ENCODE measurements at places on chromosomes 12 and 14. TPM values are rescaled to one million over a fixed set of nuclear protein-coding genes. Genes with fewer than 3 reads are reported as not detected.

FGF6 gene
- not detected for total RNA-seq

DNA sequence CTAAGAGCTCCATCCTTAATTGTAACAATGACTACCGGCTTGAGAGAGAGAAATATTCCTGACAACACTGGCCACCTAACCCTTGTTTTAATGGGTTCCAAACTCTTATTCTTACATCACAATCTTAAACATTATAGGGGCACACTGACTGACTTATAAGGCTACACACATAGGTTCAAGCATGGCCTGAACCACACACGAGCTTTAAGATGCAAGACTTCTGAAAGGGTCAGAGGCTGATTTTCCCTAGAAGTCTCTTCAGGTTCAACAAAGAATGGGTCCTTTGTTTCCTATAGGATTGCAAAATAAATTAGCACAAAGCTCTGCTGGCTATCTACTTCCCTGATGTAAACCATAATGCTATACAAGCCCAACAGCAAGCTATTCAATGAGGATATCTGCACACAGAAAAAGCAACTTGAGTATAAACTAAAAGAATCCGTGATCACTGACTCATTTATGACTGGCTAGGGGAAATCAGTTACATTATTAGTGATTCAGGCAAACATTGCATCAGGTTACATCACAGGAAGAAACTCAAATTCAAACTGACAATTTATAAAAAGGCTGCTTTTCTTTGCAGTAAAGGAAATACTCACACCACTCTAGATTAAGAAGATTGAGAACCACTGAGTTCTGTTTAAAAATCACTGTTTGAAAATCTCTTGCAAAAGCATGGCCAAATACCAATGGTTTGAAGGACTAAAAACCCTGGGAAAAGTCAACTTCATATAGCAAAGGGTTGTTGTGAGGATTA lies 8.5 kb downstream of the BTG1 start:
- H3K4me1 ChIP-seq: peaks cover 82% of the 10 kb centered on the region
- no peak for DNase-seq
- peak overlapping the region; percentile 67 for H3K27ac ChIP-seq
- H3K4me3 ChIP-seq: peak overlapping the region; percentile 83

KRT75 gene
- total RNA-seq: 14.6 TPM

DNA sequence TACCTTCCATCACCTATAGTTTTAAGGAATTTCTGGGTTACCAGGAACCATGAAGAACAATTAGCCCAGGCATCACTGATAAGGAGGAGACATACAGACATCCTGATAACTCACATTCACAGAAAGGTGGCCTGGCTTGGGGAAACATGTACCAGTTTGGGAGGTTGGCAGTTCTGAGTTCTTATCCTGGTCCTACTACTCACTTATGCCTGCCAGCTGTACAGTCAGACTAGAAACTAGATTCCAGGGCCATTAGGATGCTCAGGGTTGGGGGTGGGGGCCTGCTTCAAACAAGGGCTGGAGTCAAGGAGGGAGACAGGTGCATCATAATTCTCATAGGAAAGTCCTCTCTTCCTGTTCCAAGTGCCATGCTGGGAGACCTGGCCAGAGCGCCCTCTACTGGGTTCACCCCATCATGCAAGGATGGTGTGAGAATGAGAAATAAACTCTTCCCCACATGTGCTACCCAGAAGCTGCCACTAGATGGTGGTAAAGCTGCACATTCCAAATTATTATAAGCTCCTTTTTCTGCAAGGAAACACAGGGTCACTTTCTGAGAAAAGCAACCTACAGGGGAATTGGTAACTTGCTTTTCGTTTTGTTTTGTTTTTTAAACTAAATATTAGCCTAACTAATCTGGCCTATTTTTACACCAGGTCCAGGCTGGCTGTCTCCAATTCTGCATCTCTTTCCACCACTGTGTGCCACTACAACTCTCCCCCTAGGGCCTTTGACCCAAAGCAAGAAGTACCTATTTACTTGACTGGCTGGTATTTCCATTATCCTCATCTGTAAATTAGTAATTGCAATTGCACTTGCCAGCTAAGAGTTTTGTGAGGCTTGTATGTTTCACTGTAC lies 14.5 kb downstream of the OAS2 start:
- H3K4me1 ChIP-seq: no peaks in the 10 kb centered on the region
- H3K4me3 ChIP-seq: no peak overlapping the region
- peaks cover 16% of the 10 kb centered on the region for H3K36me3 ChIP-seq
- peak; percentile 70 for DNase-seq

PTHLH gene
- 1.1 TPM for total RNA-seq

GRCh38 chr12:68962877-68963855 lies 30.2 kb upstream of the CPM start:
- no peak overlapping the region for H3K4me3 ChIP-seq
- no peaks in the 10 kb centered on the region for H3K27me3 ChIP-seq
- H3K36me3 ChIP-seq: no peaks in the 10 kb centered on the region
- DNase-seq: no peak
- peaks cover 16% of the 10 kb centered on the region for H3K4me1 ChIP-seq

ZCCHC8 gene
- total RNA-seq: 49.7 TPM

APEX1 gene
- 133 TPM for total RNA-seq

MMP17 gene
- 10.1 TPM for total RNA-seq

SLCO1A2 gene
- total RNA-seq: not detected

EGLN3 gene
- total RNA-seq: 72.3 TPM

ST8SIA1 gene
- 18.0 TPM for total RNA-seq

RNASE7 gene
- total RNA-seq: 46.9 TPM

DNA sequence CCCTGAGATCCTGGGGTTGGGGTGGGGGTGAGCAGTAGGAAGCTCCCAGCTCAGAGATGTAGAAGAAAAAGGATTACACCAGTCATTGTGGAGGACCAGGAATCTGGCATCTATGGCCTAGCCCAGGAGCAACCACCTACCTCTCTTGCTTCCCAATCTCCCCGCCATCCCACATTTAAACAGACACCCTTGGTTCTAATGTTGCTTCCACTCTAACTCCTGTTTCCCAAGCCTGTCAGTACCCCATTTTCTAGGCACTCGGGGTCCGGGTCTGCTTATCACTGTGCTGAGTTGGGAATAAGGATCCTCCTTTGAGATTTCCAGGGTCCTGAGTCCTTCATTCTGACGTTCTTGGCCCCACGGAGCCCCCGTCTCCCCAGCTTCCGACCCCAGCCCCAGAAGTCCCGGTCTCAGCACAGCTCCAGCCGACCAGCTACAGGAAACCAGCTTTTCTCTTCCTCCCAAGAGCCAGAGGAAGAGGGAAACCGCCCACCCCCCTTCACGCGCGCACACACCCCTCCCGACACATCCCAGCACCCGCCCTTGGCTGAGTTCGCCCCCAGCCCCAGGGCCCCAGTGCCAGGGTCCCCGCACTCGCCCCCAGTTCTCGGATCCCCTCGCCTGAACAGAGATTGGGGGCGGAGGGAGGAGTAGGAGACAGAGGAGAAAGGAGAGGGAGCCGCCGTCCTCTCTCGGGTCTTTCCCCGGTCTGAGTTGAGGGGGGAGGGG lies 1.2 kb downstream of the ITGA5 start:
- peak overlapping the region; percentile 64 for H3K4me3 ChIP-seq
- DNase-seq: peak; percentile 65
- H3K36me3 ChIP-seq: no peaks in the 10 kb centered on the region
- peaks cover 76% of the 10 kb centered on the region for H3K4me1 ChIP-seq
- no peaks in the 10 kb centered on the region for H3K27me3 ChIP-seq
- H3K27ac ChIP-seq: peak overlapping the region; percentile 83

- H3K4me3 ChIP-seq: no peak overlapping the region
- peaks cover 17% of the 10 kb centered on the region for H3K4me1 ChIP-seq
- no peaks in the 10 kb centered on the region for H3K27me3 ChIP-seq
- no peaks in the 10 kb centered on the region for H3K36me3 ChIP-seq
- no peak overlapping the region for H3K27ac ChIP-seq
Measured at GRCh38 chr12:108582978-108583770, 14.7 kb downstream of the TMEM119 start.

TROAP gene
- 4.1 TPM for total RNA-seq

BRI3BP gene
- total RNA-seq: 19.7 TPM

GRCh38 chr12:104212516-104212915 lies 3.1 kb upstream of the TXNRD1 start:
- H3K27ac ChIP-seq: no peak overlapping the region
- no peaks in the 10 kb centered on the region for H3K27me3 ChIP-seq
- peaks cover 10% of the 10 kb centered on the region for H3K4me1 ChIP-seq

DNA sequence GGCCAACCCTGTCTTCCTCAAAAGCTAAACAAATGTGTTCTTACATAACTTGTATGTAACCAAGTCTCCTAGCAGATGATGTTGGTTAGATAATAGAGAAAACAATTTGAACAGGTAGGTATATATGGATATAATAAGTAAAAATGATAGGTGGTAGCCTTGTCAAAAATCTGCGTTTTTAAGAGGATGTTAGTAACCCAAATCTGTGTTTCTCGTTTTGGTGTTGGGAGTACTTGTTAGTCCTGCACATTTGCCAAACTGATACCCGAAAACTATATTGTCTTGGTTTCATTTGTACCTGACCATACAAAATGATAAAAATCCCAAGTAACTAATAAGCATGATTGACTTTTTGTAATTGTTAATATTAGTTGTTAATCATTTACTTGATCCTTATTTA lies 8.1 kb downstream of the SRSF5 start:
- H3K4me3 ChIP-seq: no peak overlapping the region
- no peak overlapping the region for H3K27ac ChIP-seq
- no peaks in the 10 kb centered on the region for H3K27me3 ChIP-seq
- DNase-seq: no peak
- peaks cover 89% of the 10 kb centered on the region for H3K36me3 ChIP-seq

- no peaks in the 10 kb centered on the region for H3K4me1 ChIP-seq
- H3K27me3 ChIP-seq: no peaks in the 10 kb centered on the region
- no peak for DNase-seq
- no peak overlapping the region for H3K4me3 ChIP-seq
- H3K27ac ChIP-seq: no peak overlapping the region
Measured at GRCh38 chr12:17015501-17015900, 409.5 kb upstream of the LMO3 start.

DNA sequence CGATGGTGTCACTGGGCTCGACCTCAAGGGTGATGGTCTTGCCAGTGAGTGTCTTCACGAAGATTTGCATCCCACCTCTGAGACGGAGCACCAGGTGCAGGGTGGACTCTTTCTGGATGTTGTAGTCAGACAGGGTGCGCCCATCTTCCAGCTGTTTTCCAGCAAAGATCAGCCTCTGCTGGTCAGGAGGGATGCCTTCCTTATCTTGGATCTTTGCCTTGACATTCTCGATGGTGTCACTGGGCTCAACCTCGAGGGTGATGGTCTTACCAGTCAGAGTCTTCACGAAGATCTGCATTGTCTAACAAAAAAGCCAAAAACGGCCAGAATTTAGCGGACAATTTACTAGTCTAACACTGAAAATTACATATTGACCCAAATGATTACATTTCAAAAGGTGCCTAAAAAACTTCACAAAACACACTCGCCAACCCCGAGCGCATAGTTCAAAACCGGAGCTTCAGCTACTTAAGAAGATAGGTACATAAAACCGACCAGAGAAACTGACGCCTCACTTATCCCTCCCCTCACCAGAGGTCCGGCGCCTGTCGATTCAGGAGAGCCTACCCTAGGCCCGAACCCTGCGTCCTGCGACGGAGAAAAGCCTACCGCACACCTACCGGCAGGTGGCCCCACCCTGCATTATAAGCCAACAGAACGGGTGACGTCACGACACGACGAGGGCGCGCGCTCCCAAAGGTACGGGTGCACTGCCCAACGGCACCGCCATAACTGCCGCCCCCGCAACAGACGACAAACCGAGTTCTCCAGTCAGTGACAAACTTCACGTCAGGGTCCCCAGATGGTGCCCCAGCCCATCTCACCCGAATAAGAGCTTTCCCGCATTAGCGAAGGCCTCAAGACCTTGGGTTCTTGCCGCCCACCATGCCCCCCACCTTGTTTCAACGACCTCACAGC lies 717 bp downstream of the UBC start:
- DNase-seq: peak; percentile 95
- H3K4me3 ChIP-seq: peak overlapping the region; percentile 88
- H3K27ac ChIP-seq: peak overlapping the region; percentile 100
- no peaks in the 10 kb centered on the region for H3K27me3 ChIP-seq

DNA sequence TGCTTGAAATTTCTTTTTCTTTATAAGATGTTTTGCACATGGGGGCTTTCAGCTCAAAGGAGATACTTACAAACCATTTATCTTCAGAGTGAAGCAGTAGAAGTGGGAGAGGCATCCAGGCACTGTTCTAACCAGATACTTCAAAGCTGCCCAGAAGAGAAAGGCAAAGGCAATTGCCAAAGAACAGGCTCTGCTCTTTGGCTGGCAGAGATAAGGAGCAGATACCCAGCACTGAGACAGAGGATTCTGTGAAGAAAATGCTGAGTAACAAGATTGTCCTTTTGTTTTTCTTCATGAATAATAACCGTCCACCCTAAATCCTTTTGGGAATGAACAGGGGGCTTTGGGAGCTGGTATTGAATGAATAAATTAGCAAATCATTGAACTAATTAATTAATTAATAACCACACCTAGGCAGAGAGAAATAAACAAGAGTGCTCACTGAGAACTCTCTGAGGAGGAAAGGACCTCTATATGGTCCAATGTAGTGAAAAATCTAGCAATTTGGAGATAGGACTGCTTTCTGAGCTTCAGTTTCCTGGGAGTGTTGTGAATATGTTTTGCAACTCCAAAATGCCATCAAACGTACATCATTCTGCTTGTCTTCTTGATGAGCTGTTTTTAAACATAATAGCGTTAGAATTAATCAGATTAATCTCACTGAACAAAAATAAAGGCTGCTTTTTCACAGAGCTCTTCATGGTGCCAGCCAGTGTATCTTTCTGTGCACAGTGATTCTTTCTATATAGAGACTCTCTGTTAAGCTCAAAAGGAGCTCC lies 192.8 kb upstream of the AMIGO2 start:
- H3K27ac ChIP-seq: no peak overlapping the region
- no peak overlapping the region for H3K4me3 ChIP-seq
- H3K4me1 ChIP-seq: peaks cover 10% of the 10 kb centered on the region

CCDC38 gene
- not detected for total RNA-seq

RNU7-1 gene
- total RNA-seq: not detected

FAM222A gene
- 3.9 TPM for total RNA-seq

PCNX4 gene
- 29.6 TPM for total RNA-seq

RHEBL1 gene
- total RNA-seq: 1.1 TPM

CCDC197 gene
- total RNA-seq: not detected

DNA sequence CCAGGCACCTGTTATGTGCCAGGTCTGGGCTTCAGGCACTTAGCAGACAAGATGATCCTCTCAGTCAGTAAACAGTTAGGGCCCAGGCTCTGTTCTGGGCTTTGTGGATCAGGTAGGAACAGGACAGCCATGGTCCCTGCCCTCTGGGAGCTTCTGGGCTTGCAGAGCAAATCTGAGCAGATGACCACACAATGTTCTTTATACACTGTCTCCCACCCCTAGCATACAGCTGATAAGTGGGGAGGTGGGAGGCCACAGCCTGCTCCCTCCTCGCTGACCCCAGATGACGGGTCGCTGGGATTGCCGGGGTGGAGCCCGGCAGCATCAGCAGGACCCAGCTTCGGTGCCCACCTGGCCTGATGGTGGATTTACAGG lies 53.1 kb upstream of the RIN3 start:
- no peaks in the 10 kb centered on the region for H3K36me3 ChIP-seq
- peaks cover 14% of the 10 kb centered on the region for H3K4me1 ChIP-seq
- peak overlapping the region; percentile 34 for H3K27ac ChIP-seq
- no peak for DNase-seq
